ENCODE measurements at places on chromosomes 6 and 20.

DNA sequence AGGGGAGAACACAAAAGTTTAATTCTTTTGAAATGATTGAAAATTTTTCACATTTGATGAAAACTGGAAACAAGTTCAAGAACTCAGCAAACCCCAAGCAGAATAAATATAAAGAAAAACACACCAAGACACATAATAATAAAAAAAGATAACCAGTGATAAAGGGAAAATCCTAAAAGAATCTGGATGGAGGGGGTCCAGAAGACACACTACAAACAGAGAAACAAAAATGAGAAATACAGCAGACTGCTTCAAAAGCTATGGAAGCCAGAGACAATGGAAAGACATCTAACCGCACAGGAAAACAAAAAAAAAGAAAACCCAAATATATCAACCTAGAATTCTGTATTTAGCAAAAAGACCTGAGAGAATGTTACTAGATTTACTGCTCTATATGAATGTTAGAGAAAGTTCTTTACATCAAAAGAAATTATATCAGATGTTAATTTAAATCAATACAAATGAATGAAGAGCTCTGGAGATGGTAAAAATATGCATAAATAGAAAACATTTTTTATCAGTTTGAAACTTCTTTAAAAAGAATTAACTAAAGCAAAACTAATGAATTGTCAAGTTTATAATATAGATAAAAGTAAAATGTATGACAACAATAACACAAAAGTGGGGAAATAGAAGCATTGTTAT is 310.7 kb upstream of the PREP start:
- DNase-seq, result no peak

DNA sequence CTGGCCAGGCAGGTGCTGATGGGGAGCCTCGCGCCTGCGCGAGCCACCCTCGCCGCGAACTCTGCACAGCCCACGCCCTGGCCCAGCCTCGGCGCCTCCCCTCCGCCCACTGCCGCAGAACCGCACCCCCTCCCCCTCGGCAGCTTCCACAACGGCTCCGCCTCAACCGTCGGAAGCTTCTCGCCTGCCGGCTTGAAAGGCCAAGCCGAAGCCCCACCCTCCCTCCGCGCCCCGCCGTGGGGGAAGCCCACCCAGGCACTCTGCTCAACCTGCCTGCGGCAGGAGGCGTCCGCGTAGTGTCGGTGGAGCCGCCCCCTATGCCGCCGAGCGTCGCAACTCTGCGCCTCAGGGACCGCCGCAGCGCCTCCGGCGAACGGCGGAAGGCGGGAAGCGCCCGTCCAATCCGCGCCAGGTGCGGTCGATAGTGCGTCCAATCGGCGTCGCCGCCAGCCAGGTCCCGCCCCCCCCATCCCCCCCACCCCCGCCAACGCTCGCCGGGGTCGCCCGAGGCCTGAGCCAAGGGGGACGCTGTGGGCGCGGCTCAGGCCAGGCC is at the start of gene SYCP2:
Gene SYCP2 (minus strand): TSS at position 342 of the 553 bp plus-strand sequence. CDS start 11,224 bp downstream, outside the sequence.
- DNase-seq, result peak; percentile 71

DNA sequence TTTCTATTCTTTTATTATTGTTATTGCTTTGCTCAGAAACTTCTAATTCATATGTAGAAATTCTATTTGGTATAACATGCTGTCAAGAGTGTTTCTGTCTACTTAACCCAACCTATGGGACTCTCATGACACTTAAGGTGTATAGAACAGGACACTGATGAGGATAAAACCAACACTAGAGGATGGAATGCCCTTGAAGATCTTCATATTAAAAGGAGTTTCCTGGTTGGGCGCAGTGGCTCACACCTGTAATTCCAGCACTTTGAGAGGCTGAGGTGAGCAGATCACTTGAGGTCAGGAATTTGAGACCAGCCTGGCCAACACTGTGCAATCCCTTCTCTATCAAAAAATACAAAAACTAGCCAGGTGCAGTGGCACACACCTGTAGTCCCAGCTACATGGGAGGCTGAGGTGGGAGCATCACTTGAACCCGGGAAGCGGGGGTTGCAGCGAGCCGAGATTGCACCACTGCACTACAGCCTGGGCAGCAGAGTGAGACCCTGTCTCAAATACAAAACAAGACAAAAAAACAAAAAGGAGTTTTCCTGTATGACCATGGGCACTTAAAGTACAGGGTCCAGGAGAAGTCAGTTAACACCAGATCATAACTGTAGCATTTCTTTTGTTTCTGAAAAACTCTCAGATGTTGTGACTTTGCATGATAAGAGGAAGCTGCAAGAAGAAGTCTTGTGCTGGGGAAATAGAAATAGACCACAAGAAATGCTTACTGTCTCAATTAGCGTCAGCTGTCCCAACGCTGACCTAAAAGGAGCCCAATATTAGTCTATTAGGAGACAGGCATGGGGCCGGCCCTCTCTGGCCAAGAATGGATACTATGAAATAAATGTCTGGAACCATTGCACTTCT is 38.9 kb upstream of the CD2AP start:
- no peak for DNase-seq

DNA sequence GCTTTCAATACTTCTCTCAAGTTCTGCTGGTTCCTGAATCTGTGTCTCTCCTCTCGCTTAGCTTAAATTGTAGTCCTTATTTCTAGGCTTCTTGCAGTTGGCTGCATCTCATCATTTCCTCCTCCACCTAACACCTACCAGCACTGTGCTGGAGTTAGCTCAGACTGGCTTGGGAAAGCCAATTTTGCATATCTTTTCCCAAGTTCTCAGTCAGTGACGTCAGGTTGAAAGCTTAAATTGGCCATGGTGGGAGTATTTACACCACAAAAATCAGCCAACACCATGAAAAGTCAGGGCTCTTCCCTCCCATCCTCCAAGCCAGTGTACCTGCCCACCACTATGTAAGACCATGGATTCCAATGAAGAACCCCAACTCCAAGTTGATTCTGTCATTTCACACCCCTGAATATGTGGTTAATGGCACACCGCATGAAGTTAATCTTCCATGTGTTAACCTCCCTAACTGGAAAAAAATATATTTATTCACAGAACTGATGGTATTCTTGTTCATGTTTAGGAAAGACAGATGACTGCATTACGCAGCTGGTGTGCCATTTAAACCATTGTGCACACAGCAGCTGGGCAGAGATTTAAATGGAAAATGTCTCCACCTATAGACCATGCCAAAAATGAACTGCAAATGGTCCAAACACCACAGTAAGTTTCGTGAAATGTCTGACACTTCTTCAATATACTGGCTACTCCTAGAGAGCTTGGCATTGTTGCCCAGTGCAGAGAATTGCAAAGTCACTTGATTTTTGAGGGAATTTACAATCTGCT is 274.1 kb upstream of the MAP3K7 start:
- DNase-seq, result no peak

DNA sequence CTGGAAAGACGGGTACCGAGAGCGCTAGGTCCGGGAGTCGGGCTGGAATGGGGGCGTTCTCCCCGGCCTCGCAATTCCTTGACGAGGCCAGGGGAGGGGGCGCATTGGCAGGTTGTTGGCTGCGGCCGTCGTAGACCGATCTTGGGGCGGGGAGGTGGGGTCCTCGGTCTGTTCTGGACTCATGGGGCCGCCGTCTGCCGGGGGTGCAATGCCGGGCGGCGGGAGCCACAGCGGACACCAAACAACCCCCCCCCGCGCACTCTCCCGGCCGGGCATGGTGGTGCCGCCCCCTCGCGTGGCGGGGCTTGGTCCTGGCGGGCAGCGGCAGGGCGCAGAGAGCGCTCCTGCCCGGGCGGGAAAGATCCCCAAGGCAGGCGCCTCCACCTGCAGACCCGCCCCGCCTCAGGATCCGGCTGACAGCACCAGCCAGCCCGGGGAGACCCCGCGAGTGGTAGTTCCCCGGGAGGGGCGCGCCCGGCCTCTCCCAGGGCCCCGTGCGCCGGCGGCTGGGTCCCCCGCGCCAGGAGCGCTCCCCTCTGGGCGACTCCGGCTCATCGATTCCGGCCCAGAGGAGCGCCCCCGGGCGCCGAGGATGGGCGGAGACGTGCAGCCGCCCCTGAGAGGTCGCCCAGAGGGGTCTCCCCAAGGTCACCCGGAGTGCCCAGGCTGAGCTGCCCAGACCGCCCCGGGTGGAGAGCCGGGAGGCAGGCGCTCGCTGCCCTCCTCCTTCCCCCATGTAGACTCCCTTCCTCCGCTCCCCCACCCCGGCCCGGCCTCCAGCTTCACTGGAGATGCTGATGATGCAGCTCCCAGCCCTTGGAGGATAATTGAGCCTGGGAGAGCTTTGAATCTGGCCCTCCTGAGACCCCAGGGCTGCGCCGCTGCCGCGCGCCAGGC is 709 bp downstream of the PPP1R16B start:
- peak; percentile 54 for DNase-seq

DNA sequence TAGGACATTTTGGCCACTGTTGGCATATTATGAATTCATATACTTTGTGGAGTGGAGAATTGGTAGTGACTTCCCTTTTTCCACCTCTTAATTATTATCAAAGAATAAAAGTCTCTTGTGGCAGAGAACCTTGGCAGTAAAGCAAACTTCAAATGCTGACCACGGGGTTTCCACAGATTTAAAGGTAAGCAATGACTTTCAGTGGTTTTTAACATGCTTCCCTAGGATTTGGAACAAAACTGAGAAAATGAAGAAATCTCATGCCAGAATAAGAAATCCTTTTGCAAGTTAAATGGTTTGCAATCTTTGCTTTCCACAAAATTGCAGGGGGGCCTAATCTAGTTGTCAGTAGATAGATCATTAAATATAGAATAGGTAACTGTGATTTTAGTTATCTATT is 2.0 kb upstream of the SDC4 start:
- no peak for DNase-seq

- DNase-seq, result no peak
Measured at GRCh38 chr6:133697666-133698065, 191.2 kb upstream of the TCF21 start.

GRCh38 chr6:35426074-35426473 is 26.1 kb upstream of the FANCE start:
- DNase-seq, result no peak

DNA sequence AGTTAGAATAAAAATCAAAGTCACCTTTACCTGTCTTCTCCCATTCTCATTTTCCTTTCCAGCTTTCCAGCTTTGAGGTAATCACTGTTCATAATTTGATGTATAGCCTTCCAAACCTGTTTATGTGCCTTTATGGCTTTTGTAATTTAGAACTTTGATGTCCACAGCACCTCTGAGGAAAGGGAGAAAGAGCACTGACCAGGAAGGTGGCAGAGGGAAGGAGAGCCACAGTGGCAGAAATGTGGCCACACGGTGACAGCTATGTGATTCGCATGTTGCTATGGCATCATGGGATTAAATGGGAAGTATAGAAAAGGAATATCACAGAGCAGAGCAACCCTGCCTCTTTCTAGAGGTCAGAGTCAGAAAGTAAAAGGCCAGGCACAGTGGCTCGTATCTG is 51.7 kb upstream of the PLCG1 start:
- no peak for DNase-seq

- no peak for DNase-seq
Measured at GRCh38 chr6:159871906-159872305, 18.9 kb upstream of the MAS1 start.

DNA sequence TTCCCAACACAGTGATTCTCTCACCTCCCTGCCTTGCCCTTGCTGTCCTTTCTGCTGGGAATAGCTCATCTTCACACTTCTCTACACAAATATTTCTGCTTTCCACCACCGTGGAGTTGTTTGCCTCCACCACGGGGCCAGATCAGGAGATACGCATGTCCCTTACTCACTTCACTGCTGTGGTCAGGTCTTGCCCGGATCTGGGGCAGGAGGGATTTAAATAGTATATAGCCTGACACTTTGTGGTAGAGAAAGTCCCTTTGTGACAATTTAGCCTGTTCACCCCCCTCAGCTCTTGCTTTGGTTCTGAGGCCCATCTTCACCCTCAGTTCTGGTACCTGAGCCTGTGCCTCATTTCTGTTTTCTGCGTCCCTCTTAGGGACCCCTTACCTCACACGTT is 92.6 kb upstream of the PREP start:
- no peak for DNase-seq

- DNase-seq, result no peak
Measured at GRCh38 chr20:57509665-57510237, 15.2 kb downstream of the CTCFL start.

- no peak for DNase-seq
Measured at GRCh38 chr6:167851370-167851952, 24.8 kb downstream of the AFDN start.

GRCh38 chr6:129598244-129599187 is 111.5 kb downstream of the ARHGAP18 start:
- DNase-seq, result peak; percentile 81

- no peak for DNase-seq
Measured at GRCh38 chr20:40704828-40705227, 15.8 kb upstream of the MAFB start.

GRCh38 chr6:1407499-1407990 is 18.2 kb downstream of the FOXF2 start:
- DNase-seq, result no peak

GRCh38 chr20:14953736-14954135 is 616.3 kb upstream of the FLRT3 start:
- no peak for DNase-seq

DNA sequence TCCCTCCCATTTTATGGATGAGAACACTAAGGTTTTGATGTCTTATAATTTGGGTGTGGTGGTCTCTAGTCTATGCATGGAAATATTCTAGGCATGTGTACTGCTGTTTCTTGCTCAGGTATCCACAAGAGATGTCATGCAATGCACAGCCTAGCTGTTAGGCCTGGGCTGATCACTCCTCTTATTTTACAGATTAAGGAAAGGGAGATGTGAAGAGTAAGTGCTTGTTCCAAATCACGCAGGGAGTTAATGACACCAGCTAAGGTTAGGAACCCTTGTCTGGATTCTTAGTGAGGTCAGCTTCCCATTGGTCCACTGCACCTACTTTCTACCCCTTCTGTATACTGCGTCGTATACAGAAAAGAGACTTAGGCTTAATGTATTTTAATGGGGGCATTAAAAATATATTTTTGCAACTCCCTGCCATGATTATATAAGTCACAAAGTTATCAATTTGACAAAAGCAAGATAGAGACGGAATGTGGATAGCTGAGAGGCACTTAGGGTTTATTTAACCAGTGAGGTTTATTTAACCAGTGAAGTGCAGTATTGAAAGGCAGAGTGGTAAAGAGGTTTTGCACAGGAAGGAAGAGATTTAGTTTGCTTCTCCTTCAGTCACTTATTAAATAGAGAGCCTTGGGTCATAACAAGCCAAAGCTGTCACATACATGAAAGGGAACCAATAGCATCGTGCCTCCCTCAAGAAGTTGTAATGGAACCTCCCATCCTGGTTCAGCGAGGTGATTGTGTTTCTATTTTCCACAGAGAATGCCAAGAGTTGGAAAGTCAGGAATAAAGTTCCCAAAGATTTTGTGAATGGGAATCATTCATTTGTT is 95.0 kb upstream of the FAM184A start:
- DNase-seq, result no peak

DNA sequence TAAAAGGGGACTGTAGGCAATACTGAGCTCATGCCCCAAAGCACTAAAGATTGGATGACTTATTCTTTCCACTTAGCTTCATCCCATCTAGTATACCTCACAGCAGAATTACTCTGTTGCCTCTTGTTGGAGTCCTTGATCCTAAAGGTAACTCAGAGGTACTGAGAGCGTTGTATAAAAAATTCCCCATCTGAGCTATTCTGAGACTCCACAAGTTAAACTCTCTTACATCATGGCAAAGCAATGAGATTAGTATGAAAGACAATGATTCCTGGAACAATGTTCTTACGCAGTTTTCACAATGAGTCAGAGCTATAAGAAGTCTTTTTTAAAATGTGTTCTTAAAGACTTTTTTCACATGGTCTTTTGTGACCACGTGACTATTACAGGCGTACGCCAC is 370.1 kb downstream of the ADGRB3 start:
- DNase-seq, result no peak

- DNase-seq, result no peak
Measured at GRCh38 chr6:166952121-166952520, 4.2 kb downstream of the RNASET2 start.
